ENCODE measurements at places on chromosomes 4 and X.

DNA sequence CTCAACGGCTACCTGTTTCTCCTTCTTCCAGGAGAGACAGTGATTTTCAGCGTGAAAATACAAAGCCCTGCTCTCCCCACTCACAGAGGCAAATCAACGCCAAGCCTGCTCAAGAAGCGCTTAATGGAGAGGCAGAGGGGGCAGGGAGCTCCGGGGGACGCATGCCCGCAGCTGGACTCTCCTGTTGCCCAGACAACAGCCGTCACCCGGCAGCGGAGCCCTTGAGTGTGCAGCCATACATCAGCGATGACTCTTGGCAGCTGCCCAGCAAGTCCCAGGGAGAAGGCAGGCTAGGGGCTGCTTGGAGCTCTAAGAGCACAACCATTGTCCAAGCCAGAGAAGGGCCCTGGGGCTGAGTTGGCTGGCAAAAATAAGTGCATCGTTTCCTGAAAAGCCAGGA, 71.0 kb upstream of the AFAP1 start:
- peak; percentile 84 for DNase-seq

GRCh38 chr4:5689065-5689464, 19.3 kb downstream of the EVC2 start:
- no peak for DNase-seq

GRCh38 chr4:185730387-185730786, 81.6 kb downstream of the SORBS2 start:
- DNase-seq = no peak

DNA sequence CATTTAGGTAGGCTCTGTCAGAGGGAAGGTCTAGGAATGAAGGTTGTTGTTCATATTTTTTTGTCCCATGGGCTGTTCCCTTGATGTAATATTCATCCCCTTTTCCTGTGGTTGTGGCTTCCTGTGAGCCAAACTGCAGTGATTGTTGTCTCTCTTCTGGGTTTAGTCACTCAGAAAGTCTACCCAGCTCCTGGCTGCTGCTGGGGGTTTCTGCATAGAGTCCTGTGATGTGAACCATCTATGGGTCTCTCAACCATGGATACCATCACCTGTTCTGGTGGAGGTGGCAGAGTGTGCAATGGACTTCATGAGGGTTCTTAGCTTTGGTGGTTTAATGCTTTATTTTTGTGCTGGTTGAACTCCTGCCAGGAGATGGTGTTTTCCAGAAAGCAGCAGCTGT, 122.8 kb downstream of the ZC4H2 start:
- no peak for DNase-seq

DNA sequence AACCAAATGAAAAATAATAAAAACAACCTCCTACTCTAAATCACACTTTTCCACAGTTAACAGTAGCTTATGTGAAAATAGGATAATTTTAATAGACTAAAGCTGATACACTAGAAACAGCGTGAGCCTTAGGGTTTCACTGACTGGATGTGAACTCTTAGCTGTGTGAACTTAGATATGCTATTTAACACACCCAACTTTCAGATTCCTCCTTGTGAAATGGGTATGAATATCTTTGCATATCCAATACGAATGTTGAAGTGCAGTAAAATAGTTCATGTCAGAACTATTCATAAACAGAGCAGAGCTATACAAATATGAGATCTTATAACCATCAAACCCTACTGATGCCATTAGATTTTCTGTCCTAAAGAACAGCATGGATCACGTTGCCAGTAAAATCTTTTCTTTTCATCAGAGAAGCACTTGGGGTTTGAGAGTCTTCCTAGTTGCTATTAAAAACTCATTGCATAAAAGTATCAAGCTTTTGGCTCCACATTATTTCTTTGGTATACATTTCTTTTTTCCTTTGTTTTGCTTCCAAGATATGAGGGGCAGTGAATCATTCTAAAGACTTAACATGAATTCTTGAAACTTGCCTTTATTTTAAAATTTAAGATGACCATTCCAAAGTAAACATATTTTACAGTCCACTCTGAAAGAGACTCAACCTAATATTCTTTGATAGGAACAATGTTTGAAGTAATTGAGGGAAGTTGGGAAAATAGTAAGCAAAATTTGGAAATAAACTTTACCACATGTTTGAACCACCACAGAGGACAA, 102.4 kb downstream of the CPE start:
- no peak for DNase-seq

GRCh38 chr4:78061939-78062570, 4.9 kb downstream of the FRAS1 start:
- DNase-seq = no peak

GRCh38 chr4:169103966-169104412, 93.9 kb upstream of the CBR4 start:
- DNase-seq = no peak

GRCh38 chr4:890036-890695, 42.0 kb downstream of the GAK start:
- DNase-seq = no peak

DNA sequence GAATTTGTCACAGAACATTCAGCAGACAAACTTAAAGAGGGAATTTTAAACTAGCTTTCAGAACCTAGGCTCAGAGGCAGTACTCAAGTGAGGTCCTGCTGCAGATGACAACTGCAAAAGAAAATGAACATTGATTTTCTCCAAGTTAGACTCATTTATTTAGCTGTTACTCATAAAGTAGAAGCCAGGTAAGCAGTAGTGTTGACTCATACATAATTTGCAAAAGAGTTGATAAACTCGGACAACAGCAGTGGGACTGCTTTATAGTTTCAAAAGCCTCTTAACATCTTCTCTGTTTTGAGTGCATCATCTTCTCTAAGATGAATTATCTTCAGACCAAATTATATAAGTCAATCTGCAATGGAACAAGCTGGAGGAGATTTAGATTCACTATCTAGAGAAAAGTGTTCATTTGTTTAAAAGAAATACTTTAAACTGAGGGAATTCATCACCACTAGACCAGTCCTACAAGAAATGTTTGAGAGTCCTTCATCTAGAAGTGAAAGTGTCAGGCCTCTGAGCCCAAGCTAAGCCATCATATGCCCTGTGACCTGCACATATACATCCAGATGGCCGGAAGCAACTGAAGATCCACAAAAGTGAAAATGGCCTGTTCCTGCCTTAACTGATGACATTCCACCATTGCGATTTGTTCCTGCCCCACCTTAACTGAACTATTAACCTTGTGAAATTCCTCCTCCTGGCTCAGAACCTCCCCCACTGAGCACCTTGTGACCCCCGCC, 49.5 kb downstream of the COQ2 start:
- no peak for DNase-seq

GRCh38 chrX:75673468-75673867, 111.6 kb downstream of the MAGEE2 start:
- DNase-seq = no peak

- no peak for DNase-seq
Measured at GRCh38 chr4:147825451-147826287, 93.8 kb downstream of the ARHGAP10 start.

DNA sequence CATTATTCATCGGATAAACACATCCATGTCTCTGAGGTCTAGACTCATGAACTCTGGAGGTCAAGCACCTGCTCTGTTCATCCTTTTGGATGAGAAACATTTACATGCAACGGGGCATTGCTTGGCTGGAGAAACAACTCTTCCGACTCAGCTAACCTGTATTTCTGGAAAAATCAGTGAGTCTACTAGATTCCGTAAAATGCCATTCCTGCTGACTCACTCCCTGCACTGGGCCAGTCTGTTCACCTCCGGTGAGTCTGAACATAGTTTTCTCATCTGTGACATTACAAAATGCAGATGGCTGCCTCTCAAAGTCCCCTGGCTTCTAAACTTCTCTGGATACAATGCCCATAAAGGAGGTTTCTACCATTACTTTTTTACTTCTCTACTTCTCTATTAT, 185.7 kb upstream of the HS3ST1 start:
- no peak for DNase-seq

GRCh38 chr4:98691588-98691987, 33.2 kb upstream of the TSPAN5 start:
- DNase-seq = no peak
